Fibroblast of lung (primary cell): ENCODE measurements at places on chromosomes 3 and 15.

GRCh38 chr3:165443664-165444063, 247.5 kb upstream of the SLITRK3 start:
- no peak for DNase-seq

GRCh38 chr3:2372306-2372705, 273.6 kb downstream of the CNTN4 start:
- DNase-seq: no peak

- DNase-seq: no peak
These were observed 694.6 kb upstream of the DPPA4 start for GRCh38 chr3:110031975-110032374.

DNA sequence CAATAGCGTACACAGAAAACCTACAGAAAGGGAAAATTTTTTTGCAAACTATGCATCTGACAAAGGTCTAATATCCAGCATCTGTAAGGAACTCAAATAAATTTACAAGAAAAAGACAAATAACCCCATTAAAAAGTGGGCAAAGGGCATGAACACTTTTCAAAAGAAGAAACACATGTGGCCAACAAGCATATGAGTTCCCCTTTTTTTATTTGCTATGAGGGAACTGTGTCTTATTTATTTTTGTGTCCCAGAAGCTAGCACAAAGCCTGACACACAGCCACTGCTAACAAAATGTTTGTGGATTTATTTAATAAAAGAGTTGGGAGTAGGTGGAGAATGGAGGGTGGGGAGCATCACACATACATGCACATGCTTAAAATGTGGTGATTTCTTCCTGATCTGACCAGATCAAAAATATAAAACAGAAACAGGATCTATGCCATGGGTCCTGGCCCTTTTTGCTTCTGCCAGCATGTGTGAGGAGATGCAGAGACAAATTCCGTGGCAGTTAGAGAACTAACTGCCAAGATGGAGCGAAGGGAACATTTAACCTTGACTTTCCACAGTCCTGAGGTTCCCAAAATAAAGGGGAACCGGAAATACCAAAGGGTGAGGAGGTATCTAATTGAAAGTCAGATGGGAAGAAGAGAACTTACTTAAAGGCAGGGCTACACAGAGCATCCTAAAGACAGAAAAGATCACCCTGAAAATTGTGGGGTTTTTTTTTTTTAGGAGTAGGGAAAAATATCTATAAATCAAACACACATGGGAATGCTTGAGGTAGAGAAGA, at the start of gene TMEM202:
TSS of gene TMEM202 (plus strand) at position 510 of the 793 bp plus-strand sequence. CDS start at position 532, 22 bp downstream.
- no peak for DNase-seq

DNA sequence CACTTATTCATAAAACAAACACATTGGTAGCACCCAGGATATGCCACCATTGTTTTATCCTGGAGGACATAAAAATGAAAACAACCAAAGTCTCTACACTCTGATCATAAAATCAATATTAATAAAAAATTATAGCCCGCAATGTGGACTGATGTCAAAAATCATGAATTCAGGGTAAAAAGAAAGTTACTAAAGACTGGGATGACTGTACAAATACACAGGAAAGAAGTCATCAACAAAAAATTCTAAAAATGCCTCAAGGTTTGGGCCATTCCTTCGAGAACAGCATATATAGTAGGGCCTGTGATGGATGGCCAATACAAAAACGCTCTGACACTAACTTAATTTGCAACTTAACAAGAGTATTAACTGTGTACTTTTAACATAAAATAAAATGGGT, 76.8 kb downstream of the THBS1 start:
- peak; percentile 39 for DNase-seq

DNA sequence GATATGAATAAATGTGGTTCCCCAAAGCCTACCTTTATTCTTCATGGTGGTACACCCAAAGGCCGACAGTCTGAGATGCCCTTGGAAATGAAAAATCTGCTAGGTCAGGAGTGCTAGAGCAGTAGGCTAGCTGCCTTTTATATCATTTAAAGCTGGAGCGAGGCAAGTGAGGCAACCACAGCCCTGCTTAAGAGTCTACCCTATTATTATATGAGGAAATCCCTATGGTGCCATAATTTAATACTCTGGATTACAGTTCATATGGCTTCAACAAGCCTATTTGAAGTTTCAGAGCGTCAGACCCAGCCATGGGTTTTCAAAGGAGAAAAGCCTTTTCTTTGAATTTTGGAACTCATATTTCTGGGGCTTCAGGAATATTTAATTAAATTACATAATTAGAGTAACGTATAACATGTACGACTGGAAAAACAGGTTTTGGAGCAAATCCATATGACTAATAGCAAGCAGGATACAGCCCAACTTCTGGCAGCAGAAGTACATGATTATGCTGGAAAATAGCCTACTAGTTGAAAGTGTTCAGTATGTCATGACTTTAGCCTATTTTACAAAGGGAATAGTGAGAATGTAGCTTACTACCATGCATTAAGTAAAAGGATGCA, 18.0 kb upstream of the SLTM start:
- peak; percentile 79 for DNase-seq

- DNase-seq: no peak
These were observed 556.9 kb downstream of the MECOM start for GRCh38 chr3:169106662-169107061.

- DNase-seq: no peak
These were observed at the start of gene RHO for GRCh38 chr3:129528589-129529100. Gene RHO (plus strand): TSS chr3:129528639. CDS start chr3:129528734, 95 bp downstream.

- no peak for DNase-seq
These were observed 40.3 kb downstream of the WDR76 start for GRCh38 chr15:43867096-43867495.
